ENCODE measurements at places on chromosomes 11 and 22.

GRCh38 chr11:96337541-96338431 lies 5.2 kb downstream of the MAML2 start:
- peak; percentile 59 for DNase-seq

- no peak for DNase-seq
These were observed 25.0 kb downstream of the GDPD5 start for GRCh38 chr11:75500742-75501141.

DNA sequence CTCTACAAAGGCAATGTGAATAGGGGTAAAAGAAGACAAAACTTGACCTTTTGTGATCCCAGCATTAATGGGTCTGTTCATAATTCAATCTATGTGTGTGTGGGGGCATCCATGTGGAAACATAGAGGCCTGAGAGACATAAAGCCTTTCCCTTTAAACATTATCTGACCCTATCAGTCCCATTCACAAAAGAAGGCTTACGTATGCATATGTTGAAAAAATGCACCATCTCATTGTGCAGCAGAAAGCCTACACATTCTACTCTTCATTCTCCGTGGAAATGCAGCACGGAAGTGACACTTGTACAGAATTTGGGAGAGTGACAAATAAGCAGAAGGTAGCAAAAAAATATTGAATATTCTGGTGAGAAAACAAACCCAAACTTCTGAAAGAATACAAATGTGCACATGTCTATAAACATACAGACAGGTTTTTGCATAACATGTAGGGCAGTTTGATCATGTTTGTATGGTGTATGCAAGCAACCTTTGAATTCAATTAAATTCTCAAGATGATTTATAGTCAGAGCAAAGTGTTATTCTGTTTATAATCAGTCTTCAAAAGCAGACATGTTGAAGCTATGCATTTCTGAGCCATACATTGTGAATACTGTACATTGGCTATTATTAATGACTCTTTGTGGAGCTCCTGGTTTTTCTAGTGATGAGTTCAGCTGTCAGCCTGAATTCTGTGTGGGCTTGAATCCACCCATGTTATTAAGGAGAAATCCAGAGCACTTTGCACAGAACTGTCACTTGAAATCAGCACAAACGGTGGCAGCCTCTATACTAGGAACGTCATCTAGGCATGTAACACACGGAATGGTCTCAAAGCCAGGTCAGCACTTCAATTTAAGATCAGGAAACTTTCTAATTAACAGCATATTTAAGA lies 236.8 kb downstream of the DCDC1 start:
- no peak for DNase-seq

- peak; percentile 88 for DNase-seq
These were observed 130.5 kb upstream of the C11orf58 start for GRCh38 chr11:16607675-16608644.

- no peak for DNase-seq
These were observed at the start of gene SAA2 for GRCh38 chr11:18248561-18248960. SAA2 (minus strand) TSS chr11:18248668; CDS start chr11:18248011, 657 bp downstream.

DNA sequence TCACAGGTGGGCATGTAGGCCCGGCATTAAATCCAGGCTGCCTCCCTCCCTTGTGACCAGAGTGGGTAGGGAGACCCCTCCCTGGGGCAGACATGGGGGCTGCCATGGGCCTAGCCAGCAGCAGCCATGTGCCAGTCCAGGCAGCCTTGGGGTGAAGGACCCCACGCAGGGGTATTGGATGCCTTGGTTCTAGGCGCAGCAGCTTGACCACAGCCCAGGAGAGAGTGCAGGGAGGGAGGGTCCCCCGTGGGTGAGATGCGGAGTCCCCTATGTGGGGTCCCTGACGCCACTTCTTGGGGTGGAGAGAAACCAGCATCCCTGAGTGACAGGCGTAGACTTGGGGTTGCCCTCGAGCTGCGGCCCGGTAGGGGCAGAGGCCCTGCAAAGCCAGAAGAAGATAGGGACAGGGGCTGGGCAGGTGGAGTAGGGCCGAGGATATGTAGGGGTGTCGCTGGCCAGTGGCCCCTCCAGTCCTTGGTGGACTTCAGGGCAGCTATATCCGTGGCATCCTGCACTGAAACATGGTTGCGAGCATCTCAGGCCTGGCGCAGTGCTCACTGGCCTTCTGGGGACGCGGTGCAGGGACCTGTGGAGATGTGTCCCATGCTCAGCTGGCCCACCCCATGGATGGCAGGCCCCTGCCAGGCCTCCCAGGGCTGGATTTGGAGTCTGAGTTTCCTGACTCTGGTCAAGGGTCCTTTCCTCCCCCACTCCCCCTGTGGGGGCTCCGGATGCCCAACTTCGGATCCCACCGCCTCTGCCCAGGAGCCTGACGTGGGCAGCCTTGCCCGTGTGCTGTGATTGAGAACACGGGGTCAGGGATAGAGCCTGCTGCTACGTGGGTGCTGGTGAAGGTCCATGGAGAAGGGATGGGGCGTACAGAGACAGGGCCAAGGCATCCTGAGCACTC lies 1179.8 kb downstream of the BRD1 start:
- DNase-seq: no peak

- peak; percentile 38 for DNase-seq
These were observed 1.1 kb upstream of the NECTIN1 start for GRCh38 chr11:119729951-119730613.

DNA sequence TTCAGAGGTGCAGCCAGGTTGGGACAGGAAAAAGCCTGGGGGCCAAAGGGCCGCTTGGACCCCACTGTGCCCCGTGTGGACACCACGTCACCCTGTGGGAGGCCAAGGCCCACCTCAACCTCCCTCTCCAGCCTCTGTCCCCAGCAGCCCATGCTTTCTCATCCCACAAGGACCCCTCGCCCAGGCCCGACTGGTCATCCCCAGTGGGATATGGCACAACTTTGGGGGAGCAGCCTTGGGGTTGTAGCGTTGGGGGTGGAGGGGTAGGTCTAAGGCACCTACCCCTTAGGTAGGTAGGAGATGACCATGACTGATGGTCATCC lies 44.0 kb downstream of the IGF2 start:
- no peak for DNase-seq

- DNase-seq: peak; percentile 75
These were observed 27.9 kb upstream of the RASL10A start for GRCh38 chr22:29343313-29343805.

DNA sequence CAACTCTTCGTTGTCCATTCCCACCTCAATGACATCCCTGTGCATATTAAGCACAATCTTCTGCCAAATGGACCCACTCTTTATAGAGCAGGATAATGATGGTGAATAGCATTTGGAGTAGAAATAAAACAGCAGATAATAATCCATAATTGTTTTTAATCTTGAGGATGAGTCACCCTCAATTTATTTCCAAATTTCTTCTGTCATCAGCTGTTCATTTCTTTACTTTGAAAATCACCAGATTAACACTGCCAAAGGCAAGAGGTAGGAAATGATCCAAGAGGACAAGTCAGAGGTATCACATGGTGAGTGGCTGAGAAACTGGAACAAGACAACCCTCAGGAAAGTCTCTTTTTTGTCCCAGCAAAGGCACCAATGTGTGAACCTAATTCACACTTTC lies 7.3 kb upstream of the AMBRA1 start:
- DNase-seq: no peak

GRCh38 chr11:103920449-103920848 lies 116.0 kb upstream of the DDI1 start:
- DNase-seq: peak; percentile 61

GRCh38 chr11:33476945-33477606 lies 219.9 kb downstream of the HIPK3 start:
- DNase-seq: peak; percentile 43

DNA sequence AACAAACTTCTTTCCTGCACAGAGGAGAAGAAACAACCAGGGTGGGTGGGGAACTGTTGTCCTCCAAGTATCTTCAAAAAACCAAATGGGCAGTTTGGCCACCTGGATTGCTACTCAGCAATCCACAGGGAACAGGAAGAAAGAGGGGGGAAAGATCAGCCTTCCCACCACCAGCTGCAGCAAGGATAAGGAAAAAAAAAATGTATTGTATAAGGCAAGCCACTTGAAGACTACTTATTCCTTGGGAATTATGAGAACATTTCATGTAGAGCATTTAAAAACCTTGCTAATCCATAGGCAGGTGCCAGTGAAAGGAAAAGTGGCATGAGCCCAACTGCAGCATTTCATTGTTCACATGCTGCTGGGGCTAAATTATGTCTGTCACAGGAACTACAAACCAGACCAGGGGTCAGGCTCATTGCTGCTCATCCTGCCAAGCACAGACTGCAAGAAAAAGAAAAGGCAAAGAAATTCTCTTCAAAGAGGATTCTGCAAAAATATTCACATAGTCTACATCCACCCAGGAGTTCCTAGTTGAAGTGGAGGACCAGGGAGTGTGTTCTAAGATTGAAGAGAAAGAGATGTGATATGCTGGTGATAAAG lies 2.2 kb downstream of the RAB30 start:
- no peak for DNase-seq

- DNase-seq: no peak
These were observed at the start of gene MCHR1 for GRCh38 chr22:40679249-40679963. MCHR1 (plus strand) TSS chr22:40679484; CDS start chr22:40679653, 169 bp downstream.

DNA sequence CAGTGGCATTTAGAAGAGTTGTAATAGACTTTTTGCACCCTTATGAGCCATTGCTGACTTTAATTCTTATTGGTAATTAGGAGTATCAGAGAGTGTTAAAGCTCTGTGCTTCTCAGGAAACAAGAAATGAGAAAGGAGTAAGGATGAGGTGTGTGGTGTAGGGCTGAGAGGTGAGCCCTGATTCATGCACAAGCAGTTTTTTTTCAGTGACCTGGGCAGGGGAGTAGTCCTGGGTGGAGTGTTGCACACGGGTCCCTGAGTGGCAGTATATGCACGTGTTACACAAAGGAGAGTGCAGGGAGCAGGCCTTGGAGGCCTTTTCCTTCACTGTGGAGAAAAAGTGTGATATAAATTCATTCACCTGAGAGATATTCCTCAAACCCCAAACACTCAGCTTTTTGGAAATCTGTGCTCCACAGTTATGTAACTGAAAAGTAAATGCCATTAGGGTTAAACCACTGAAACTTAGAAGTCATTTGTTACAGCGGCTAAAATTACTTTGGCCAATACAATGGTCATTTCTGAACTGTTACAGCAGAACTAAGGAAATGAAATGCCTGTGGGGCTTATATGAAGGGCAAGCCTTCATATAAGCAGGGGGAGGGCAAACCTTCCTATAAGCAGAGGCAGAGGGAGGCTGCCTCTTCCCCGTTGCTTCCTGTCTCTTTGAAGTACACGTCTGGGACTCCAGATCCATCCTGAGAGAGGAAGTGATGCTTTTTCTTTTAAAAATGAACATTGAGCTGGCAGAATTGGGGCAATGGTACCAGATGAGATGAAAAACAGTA lies 62.6 kb upstream of the OLFML1 start:
- DNase-seq: no peak

DNA sequence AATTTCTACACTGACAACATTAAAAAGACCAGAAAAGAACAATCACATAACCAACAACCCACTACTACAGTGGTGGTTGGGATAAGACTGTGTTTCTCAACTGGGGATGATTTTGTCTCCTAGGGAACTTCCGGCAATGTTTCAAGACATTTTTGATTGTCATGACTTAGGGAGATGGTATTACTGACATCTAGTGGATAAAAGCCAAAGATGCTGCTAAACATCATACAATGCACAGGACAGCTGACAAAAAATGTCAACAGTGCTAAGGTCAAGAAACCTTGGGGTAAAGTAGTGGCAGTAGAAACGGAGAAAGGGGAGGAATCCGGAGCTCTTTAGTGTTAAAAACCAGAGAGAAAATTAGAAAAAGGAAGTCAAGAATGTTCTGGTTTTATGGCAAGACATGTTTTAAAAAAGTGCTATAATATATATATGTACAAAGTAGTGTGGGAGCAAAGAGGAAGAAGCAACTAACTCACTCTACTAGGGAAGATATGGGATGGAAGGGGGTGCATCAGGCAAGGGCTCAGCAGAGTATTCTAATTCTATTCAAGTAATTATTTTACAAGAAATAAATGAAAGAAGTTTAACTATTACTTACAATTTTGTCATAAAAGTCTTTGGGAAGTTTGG lies 37.2 kb downstream of the CKAP5 start:
- DNase-seq: peak; percentile 47

DNA sequence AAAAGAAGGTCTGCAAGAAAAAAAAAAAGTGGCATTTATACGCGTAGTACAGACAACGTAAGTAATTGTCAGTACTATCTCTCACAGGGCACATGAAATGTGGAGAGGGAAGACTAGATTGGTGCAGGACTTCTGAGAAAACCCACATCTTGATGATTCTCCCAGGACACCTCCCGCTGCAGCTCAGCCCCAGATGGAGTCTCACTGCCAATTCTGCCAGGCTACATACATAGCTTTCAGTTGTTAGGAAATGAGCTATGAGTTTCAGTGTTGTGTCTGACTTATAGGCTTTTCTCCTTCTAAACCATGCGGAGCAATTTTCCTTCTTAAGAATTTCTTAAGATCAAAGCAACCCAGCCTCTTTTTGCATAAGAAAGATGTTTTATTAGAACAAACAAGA lies 9.6 kb downstream of the OR5A2 start:
- no peak for DNase-seq

DNA sequence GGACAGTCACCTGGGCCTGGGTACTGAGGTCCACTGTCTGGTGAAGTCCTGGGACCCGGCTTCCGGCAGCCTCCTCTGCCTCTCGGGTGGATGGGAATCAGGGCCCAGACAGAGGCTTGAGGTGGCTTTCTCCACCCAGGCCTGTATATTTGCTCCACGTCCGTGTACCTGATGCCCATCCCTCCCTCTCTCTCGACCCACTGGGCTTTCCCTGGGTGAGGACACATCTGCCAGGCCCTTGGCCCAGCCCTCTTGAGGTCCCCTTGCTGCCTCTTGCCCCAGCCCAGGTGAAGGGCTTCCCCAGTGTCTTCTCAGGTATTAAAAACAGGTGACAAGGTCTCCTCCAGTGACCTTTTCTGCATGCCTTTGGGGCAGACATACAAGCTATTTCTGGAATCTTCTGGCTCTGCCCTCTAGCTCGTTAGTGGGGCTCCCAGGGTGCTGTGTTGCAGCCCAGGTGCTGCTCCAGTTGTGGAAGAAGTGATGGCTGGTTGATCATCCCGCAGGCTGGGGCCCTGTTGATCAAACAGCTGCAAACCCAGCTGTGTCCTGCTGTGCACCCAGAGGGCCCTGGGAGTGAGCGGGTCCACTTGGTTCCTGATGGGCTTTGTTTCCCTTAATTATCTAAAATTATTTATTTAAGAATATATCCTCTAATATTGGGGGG lies 25.5 kb upstream of the ACR start:
- no peak for DNase-seq

DNA sequence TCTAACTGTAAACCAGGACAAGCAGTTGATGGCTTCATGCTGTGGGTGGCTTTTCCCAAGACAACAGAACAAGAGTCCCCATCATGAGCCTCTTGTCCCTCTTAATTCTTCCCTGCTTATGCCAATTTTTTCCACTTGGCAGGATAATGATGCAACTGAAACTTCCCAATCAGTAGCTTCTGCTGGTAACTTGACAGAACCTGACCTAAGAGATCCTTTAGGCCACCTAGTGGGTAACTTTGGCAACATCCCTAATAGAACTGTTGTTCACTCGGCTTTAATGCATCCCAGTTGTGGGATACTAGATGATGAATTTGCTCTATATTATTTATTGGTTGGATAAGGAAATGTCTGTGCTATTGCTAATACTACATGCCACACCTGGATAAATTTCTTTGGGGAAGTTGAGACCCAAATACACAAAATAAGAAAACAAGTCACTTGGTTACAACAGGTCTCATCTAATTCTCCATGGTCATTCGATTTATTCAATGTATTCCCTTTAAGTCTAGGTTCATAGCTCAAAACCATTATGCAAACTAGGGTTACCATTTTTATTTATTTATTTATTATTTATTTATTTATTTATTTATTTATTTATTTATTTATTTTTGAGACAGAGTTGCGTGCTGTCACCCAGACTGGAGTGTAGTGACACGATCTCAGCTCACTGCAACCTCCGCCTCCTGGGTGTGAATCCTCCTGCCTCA lies 41.4 kb upstream of the NFAM1 start:
- DNase-seq: peak; percentile 74

All from fibroblast of upper back skin (primary cell).